ENCODE measurements at places on chromosomes 6 and 20.

DNA sequence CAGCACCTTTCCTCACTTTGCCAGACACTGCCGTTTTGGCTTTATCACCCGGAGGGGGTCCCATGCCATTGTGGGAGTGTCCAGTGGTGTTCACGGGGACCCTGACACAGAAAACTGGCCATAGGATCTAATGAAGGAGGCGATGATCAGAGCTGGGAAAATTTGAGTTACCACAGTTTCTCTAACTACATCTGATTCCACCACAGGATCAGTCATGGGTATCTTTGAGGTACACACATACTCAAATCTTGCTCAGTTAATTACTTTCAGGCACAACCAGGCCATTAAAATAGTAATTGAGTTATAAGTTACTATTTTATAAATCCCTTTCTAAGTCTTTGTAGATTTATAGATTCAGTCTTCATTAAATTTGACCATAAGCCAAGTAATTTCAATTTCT, 215.1 kb downstream of the PRL start:
- DNase-seq: no peak

DNA sequence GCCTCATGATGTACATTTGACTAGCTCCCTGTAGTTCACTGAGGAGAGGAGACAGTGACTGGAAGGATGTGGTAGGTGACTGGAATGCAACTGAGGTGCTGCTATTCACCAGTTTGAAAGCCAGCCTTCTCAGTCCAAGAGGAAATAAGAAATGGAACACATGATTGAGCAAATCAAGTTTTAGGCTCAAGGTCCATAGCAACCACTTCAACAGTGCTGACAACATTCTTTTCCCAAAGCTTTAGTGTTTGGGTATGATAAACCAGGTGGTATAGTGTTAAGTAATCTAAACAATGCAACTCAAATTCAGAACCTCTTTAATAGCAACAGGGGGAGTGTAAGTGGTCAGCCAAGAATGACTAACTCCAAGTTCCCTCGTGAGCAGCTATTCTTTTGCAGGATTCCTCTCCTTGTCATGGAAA, 9.2 kb downstream of the ZHX3 start:
- no peak for DNase-seq

DNA sequence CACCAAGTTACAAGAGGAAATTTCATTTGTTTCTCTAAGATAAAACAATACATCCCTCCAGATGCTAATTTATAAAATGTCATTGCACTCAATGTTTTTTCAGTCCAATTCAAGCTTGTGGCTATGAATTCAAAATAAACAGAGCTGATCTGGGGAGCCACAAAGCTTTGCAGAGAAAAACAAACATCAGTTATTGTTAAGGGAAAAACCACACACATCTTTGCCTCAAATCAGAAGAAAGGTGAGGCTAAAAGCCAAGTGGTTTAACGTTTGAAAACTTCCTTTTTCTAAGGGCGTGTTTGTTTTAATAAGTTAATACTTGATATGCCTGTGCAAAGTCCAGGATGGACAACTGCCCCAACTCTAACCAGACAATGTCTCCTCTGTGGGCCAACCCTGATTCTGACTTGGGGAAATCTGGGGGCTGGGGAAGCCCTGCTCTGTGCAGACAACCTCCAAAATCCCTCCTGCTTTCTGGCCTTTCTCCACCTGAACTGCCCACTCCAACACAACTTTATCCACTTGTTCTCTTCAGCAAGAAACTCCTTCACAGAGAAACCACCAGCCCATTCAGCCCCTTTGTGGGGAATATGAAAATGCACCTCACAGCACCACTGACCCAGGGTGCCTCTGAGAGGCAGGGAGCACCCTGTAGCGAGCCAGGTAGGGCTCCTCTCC, 44.6 kb upstream of the NT5E start:
- DNase-seq: no peak

- DNase-seq: no peak
Measured at GRCh38 chr6:6455272-6455671, 133.2 kb upstream of the LY86 start.

GRCh38 chr6:47672816-47673215, 25.6 kb upstream of the ADGRF4 start:
- DNase-seq: no peak

DNA sequence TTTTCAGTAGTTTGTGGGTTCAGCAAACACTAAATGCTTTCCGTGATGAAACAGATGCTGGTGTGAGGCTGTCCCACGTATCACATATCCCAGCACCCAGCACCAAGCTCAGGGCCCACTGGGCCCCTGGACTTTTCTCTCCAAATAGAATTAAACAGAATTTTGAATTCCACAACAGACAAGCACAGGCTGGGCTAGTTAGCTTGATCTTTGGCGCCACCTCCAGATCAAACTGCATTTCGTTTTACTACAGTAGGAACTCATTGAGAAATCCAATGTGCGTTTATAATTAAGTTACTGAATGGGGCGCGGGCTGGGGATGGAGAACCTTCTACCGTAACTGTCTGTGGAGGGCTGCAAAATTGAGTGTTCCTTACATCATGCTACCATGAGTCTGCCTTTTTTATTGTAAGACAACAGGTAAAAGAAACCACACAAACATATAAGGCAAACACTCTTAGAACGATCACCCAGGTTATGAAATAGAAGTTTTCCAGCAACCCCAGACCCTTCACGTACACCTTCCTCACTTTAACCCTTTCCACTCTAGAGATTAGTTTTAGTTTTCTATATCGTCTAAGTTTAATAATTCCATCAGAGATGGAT, 107.8 kb downstream of the ZFP64 start:
- no peak for DNase-seq

GRCh38 chr20:3595541-3595940, 67.7 kb downstream of the GFRA4 start:
- no peak for DNase-seq

GRCh38 chr6:127436578-127437110, 22.5 kb downstream of the KIAA0408 start:
- DNase-seq: no peak
